ENCODE measurements at places on chromosomes 2 and 18.
A peak's percentile ranks its signal among the peaks of the same experiment; 100 is the strongest.

DNA sequence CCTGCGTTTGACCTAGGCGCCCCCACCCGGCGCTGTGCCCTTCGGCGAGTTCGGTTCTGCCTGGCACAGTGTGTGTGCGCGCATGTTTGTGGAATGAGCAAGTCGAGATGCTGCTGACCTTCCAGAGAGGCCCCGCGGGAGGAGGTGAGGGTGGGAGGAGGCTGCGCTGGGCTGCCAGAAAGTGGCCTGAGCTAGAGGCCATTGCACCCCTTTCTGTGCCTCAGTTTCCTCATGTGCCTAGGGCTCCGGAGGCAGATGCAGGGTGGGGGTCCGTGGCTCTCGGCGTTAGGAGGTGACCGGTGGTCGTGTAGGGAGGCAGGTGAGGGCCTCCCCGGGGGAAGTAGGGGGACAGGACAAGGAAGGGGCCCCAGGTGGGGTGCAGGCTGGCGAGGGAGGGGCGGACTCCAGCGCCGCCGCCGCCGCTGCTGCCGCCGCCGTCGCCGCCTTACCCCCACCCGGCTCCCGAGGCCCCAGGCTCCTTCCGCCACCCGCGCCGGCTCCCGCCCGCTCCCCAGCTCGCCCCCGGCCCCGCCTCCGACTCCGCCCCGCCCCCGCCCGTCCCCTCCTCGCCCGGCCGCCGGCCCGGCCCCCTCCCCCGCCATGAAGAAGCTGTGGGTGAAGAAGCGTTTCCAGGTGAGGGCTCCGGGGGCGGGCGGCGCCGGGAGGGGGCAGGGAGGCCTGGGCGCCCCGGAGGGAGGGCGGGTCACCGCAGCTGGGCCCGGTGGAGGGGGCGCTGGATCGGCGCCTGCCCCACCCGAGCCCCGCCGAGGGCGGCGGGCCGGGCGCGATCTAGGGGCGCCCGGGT lies 7.0 kb downstream of the SPEG start:
- DNase-seq = peak; percentile 60

- peak; percentile 62 for DNase-seq
These were observed 19.1 kb upstream of the ARHGAP25 start for GRCh38 chr2:68715353-68716041.

GRCh38 chr2:68045342-68045741 lies 17.5 kb downstream of the C1D start:
- DNase-seq = no peak

DNA sequence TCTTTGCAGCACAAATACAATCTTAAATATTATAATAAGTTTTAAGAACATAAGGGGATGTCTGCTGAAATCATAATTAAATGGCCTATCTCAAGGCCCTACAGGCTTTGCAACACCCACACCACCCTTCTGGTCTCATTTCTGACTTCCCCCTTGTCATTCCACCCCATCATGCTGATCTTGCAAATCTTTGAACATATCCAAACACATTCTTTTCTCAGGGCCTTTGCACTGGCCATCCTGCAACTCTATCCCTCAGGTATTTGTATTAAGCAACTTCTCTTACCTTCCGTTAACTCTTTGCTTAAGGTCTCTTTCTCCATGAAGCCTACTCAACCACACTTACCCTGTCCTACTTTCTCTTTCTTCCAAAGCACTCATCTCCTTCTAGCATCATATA lies 51.8 kb upstream of the CCDC150 start:
- DNase-seq = no peak

GRCh38 chr2:236840857-236841256 lies 244.8 kb upstream of the COPS8 start:
- DNase-seq = no peak

- DNase-seq = no peak
These were observed 24.3 kb downstream of the FHOD3 start for GRCh38 chr18:36321658-36322407.

DNA sequence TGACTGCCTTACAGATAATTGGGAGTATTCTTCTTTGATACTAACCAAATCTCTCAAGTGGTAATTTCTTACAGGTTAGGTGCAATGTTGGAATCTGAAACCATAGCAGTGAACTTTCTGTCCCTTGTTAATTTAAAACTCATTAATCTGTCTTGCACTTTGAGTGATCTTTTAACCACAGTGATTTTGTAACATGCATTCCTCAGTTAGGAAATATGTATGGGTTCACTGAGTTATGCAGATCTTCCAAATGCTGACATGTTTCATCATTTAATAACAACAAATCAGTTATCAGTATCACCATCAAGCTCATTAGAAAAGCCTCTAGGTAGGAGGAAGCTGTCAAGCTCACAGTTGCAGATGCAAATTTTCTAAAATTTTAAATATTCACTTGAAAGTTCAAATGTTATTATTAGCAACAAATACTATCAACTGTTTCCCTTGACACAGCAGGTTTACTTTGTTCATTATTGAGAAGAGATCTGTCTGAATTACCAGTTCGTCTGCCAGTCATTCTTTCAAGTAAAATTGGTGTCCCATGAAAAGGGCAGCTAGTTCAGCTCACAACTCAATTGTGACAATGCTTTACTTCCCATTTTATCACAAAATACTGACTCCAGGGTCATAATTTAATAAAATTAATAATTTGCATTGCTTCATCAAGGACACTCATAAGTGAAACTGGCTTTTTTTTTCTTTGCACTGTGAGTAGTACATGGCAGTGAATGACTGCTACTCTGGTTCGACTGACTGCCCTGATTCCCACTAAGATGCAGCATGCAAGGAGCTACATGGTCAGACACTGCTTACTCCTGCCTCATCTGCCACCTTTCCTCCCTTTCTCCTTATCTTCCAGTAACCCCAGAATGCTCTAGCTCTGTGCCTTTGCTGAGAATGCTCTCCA lies 31.6 kb downstream of the SUCLG1 start:
- DNase-seq = no peak

DNA sequence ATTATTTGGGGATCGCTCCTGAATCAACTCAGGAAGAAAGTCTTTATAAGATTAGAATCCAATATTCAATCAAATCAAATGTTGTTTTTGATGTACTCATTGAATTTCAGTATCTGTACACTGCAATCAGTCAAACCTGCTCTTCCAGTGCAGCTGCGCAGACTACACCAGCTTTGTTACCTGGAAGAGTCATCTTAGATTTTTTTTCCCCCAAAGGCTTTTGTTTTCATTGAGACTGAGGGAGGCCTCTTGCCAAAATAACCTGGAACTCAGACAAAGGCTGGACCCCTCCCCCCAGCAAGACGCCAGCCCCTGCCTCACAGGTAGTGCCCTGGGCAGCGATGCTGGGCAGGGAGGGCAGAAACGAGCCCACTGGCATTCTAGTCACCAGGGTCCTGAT lies 74.8 kb downstream of the ARHGEF4 start:
- no peak for DNase-seq

DNA sequence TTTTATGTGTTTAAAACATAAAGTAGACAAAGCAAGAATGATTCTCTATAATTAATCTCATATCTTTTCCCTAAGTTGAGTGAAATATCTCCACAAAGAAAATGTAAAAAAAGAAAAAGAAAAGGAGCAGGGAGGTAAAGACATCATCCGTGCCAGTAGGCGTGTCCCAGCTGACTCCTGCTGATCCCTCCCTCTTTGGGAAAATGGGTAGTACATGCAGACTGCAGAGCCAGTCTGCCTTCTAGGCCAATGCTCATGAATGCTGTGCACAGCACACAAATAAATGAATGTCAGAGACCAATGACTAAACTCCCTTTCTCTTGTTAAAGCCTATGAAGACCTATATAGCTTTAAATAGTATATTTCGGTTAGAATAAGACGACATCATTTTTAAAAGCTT lies 64.7 kb downstream of the RAPH1 start:
- DNase-seq = no peak

- no peak for DNase-seq
These were observed 2112.6 kb upstream of the PIK3C3 start for GRCh38 chr18:39842366-39842914.

DNA sequence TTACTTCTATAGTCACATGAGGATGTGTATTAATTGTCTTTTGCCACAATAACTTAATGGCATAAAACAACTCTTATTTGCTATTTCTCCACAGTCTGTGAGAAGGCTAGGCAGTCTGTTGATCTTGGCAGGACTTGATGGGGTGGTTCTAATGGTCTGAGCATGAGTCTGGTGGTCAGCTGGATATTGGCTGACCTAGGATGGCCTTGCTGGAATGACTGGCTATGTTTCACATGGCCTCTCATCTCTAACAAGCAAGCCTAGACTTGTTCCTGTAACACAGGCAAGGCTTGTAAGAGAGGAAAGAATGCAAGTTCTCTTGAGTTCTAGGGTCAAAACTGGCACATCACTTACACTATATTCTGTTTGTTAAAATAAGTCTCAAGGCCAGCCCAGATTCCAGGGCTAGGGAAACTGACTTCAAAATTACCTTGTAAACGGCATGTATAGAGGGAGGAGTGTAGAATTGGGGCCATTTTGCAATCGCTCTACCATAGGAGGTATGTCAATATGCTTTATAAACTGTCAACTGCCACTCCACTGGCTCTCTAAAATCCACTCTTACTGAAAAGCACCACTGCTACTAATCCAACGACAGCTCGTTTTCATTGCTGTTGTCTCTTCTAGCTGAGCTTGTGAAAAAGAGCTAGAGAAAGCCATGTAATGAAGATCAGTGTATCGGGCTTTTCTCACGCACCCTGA lies 325.0 kb upstream of the PKDCC start:
- DNase-seq = peak; percentile 60

DNA sequence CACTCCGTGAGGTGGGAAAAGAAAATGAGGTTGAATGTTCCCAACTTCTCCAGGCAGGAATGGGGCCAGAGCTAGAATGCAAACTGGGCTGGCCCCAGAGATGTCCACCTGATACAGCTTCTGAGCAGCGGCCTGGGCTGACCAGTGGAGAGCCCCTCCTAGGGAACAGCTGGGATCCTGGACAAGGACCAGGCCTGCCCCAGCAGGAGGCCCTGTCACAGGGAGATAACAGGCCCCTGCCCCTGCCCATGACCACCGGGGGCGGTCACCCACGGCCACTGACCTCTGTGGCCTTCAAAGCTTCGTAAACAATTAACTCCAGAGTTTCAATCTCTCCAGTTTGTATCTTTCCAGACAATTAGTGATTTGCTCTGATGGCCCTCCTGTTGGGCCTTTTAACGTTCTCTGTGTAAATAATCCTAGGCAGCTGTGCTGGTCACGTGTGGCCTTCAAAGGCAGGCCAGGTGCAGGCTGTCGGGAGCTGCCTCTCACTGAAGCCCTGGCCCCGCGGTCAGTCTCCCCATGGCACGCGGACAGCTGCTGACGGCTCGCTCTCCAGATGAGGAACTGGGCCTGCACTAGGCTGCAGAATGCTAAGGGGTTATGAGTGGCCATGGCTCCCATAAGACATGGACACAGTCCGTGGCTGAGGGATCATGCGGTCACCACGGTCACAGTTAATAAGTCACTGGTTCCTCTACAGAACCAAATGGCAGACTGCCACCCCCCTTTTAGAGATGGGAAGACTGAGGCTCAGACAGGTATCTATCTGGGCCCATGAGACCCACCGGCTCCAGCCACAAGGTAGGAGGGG lies 9.2 kb downstream of the HS6ST1 start:
- peak; percentile 70 for DNase-seq

DNA sequence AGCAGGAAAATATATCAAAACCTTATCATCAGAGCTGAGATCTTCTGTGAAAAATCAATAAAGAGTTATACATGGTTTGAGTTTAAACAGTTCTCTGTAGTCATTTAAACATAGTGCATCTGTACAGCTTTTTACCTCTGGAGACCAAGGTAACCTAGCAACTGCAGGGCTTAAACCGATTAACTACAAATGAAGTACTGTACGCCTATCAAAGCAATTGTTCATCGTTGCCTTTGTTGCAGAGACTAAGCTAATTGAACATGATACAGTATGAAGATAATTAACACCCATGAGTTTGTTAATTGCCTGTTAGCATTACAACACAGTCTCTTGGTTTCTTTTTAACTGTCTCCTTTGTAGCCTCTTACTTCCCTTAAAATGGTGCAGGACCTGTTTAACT lies 147.9 kb downstream of the LNPK start:
- DNase-seq = no peak
